Activated T-cell treated with anti-CD3 and anti-CD28 coated beads for 1 hour (primary cell): ENCODE measurements at places on chromosomes 6 and 20.

DNA sequence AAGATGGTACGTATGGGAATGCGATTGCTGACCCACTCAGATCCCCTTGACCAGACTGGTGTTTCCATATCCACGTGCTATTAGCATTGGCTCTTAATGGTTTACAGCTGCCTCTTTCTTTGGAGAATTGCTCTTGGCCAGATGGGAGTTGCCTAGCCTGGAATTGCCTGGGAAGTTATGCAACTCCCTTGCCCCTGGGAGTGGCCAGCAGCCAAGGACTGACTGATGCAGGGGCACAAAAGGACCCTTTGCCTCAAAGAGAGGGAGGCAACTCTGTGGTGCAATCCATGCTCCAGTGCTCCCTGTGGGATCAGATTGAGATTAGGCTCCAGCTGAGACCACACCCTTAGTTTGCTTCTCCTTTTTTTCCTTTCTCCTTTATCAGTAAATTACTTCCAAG, 203.5 kb upstream of the JAG1 start:
- no peak for DNase-seq

- DNase-seq = no peak
Observed at GRCh38 chr6:45376310-45377042, 1.3 kb downstream of the SUPT3H start.

DNA sequence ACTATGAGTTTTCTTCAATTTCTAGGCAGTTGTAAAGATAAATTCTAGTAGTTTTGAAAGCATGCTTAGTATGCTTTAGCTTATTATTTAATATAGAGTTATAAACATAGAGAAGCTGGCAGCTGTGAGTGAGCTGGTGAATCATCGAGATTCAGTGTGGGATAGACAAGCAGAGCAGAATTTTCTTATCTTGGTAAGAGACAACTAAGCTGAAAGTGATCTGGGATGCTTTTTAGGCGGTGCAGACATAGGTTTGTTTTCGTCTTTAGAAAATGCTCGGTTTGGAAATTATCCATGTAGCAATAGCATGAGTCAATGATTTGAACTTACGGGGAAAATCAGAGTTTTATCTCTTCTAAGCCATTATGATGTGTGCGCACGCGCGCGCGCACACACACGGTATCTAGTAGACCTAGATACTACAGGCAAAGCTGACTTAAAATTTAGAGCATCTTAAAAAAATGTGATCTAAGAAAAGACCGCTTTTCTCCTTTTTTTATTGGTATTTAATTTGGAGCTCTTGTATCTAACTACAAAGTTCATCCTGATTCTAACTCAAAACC, 128.3 kb upstream of the MAP3K7 start:
- no peak for DNase-seq

- no peak for DNase-seq
Observed at GRCh38 chr20:45183084-45183483, 8.4 kb downstream of the PI3 start.

DNA sequence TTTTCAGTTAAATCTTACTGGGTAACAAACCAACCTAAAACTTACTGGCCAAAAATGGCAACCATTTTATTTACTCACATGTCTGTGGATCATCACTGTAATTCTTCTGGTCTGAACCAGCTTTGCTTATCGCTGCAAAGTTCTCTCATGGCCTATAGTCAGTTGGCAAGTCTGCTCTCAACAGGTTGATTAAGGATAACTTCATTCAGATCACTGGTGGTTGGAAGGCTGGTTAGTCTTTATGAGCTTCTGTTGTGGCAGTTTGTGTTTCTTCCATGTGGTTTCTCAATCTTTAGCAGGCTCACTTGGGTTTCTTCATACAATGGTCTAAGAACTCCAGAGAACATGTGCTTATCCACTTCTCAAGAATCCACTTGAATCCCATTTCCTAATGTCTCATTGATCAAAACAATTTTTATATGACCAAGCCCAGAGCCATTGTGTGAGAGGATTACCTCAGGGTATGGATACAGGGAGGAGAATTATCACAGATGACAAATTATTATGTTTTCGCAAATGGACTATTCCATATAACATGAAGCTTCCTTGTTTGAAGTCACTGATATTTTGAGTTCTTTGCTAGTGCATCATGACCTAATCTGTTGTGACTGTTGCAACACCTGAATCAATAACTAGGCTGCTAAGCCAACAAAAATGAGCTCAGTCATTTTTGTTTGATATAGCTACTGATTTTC, 155.4 kb upstream of the BMP2 start:
- DNase-seq = no peak

- DNase-seq = no peak
Observed at GRCh38 chr6:31831350-31832215, 4.0 kb downstream of the HSPA1B start.

- DNase-seq = no peak
Observed at GRCh38 chr6:119449331-119450156, 100.0 kb upstream of the MAN1A1 start.
